ENCODE measurements at places on chromosomes 12 and 14.
A peak's percentile ranks its signal among the peaks of the same experiment; 100 is the strongest.

DNA sequence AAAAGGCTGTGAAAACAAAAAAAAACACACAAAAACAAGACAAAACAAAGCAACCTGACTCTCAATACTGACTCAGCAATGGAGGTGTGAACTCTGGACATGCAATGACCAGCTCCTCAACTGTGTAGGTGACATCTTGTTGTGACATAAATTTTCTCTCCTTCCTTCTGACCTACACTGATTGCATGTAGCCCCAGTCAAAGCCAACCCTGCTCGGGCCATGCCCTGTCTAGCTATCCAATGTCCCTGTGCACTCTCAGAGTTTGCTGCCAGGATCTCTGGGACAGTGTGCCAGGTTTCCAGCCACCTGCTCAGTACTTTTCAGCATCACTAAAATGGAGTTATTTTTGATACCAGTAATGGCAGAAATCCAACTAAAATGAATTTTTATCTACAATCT lies 18.9 kb upstream of the CRACR2A start:
- DNase-seq = no peak

GRCh38 chr12:115936997-115937916 lies 340.2 kb downstream of the MED13L start:
- no peak for DNase-seq

DNA sequence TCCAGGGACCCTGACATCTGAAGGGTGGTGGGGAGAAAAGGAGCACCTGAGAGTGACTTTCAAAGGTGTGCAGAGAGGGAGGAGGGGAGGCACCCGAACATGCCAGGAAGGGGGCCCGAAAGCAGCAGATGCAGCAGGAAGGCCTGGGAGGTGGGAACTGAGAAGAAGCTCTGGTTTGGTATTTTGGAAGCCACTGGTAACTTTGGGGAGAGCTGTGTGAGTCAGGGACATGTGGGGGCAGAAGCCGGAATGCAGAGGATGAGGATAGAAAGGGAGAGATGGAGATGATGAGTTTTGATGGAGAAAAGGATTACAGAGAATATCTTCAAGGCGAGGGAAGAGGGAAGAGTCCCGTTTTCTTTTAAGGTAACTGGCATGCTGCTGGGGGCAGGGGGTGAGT lies 50.1 kb downstream of the NRXN3 start:
- no peak for DNase-seq

DNA sequence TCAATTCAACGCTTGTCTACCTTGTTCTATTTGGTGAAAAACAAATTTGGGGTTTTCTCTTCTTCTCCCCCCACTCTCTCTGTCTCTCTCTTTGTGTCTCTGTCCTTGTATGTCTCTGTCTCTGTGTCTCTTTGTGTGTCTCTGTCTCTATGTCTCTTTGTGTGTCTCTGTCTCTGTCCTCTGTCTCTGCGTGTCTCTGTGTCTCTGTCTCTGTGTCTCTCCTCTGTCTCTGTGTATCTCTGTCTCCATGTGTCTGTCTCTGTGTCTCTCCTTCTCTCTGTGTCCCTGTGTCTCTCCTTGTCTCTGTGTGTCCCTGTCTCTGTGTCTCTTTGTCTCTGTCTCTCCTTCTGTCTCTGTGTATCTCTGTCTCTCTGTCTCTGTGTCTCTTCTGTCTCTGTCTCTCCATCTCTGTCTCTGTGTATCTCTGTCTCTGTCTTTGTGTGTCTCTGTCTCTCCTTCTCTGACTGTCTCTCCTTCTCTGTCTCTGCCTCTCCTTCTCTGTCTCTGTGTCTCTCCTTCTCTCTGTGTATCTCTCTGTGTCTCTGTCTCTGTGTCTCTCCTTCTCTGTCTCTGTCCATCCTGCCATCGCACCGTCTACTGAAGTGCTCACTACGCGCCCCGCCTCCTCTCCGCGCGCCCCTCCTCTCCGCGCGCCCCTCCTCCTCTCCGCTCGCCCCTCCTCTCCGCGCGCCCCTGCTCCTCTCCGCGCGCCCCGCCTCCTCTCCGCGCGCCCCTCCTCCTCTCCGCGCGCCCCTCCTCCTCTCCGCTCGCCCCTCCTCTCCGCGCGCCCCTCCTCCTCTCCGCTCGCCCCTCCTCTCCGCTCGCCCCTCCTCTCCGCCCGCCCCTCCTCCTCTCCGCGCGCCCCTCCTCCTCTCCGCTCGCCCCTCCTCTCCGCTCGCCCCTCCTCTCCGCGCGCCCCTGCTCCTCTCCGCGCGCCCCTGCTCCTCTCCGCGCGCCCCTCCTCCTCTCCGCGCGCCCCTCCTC lies 12.8 kb downstream of the LRCOL1 start:
- peak; percentile 15 for DNase-seq

DNA sequence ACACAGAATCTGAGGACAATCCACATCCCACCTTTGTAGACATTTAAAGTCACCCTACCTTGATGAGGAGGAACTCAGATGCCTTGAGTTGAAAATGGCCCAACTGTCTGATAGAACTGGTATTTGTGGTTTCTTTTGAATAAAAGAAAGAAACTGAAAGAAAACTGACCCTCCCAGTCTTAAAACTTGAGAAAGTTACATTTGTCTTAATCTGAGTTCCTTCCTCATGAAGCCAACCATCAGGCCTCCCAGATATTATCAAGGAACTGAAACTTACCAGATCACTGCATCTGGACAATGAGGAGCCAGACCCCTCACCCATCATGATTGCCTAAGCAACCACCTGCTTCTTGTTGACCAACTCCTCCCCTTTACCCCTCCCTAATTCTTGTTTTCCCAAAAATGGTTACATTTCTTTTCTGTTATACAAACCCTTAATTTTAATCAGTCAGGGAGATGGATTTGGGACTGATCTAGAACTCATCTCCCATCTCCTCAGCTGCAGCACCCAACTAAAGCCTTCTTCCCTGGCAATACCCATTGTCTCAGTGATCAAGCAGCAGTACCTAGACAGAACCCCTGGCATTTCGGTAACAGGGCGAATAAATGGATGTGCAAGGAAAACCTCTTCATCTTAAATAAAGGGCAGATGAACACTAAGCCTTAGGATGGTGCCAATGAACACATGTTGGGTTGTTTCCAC lies 72.0 kb upstream of the RESF1 start:
- DNase-seq = no peak

- no peak for DNase-seq
These were observed 602.8 kb downstream of the ALG10 start for GRCh38 chr12:34625116-34625515.

DNA sequence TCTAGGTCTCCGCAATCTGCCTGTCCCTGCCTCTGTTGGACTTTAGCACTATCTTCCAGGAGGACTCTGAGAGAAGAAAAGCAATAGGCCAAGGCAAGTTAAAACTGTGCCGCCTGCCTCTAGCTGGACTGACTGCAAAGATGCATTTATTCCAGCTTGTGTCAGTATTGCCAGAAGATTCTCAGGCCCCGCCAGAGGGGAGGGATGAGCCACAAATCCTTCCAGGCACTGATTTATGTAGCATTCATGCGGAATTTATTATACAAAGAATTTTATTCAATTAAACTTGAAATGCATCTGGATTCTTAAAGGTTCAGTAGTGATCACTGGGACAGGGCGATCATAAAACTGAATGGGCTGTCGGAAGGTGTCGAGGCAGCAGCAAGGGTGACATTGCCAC lies 19.8 kb downstream of the MMAB start:
- DNase-seq = no peak

- no peak for DNase-seq
These were observed 100.4 kb upstream of the PPFIA2 start for GRCh38 chr12:81859521-81859920.

GRCh38 chr12:95804291-95804690 lies 13.7 kb upstream of the NTN4 start:
- no peak for DNase-seq

DNA sequence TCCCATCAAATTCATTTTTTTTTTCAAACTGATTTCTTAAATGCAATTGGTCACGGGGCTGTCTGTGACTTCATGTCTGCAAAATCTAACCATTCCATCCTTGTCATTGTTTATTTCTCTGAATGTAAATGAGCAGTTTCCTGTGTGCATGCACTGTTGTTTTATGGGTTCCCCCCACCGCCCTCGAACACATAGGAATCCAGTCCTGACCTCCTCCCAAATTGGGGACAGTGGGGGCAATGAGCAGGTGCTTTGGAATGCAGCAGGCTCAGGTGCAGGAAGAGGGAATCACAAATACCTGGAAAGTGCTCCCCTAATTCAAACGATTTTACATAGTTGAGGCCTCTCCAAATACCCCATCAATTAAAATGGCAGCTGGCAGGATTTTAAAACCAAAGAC lies 62.6 kb upstream of the ESRRB start:
- DNase-seq = no peak

GRCh38 chr14:79663453-79663852 lies 547.9 kb downstream of the DIO2 start:
- DNase-seq = no peak

DNA sequence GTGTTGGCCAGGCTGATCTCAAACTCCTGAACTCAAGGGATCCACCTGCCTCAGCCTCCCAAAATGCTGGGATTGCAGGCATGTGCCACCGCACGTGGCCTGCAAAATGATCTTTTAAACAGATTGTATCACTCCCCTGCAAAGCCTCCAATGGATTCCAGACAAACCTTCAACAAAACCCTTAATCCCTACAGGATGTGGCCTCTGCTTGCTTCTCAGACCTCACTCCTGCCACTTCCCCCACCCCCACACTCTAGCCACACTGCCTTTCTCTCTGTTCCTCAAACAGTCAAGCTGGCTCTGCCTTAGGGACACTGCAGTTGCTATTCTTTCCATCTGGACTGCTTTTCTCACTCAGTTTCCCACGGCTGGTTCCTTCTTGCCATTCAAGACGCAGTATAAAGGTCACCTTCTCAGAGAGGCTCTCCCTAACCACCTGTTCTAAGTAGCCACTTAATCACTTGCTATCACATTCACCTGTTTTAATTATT lies 47.3 kb upstream of the TMED10 start:
- DNase-seq = no peak

DNA sequence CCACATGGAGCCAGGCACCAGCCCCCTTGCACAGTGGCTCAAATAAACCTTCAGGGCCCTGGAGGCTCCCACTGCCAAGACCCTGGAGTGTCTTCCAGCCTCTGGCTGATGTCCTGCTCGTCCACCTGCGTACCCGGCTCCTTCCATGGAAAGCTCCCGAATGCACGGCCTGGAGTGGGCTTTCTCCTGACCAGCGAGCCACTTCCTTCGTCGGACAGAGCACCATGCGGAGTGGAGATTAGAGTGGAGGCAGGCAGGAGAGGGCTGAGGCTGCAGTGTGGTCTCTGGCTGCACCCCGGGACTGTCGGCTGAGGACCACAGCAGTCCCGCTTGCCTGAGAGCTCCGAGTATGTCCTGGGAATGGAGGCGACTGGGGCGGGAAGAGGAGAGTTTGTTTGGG lies 93.7 kb upstream of the SFSWAP start:
- DNase-seq = no peak

- no peak for DNase-seq
These were observed 109.5 kb upstream of the RAP1B start for GRCh38 chr12:68501226-68501625.

- DNase-seq = no peak
These were observed 73.5 kb upstream of the VASH1 start for GRCh38 chr14:76687611-76688382.

GRCh38 chr12:84134797-84135366 lies 777.7 kb downstream of the SLC6A15 start:
- no peak for DNase-seq

DNA sequence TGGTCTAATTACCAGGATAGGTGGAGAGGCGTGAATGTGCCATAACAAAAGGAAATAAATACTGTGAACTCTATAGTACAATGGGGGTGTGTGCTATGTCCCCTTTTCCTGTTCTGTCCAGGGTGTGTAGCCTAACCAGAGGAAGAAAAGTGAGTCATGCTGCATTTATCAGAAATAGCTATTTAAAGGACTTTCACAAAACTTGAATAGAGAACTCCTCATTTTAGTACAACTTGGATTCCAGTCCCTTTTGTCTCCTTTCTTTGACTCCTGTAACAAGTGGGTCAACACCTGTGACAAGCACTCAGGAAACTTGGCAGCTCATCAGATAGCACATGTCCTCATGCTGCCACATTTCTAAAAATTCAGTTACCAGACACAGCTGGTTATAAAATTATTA lies 123.4 kb downstream of the CCDC91 start:
- DNase-seq = no peak

- no peak for DNase-seq
These were observed 105.8 kb downstream of the SPTSSA start for GRCh38 chr14:34356264-34356654.

DNA sequence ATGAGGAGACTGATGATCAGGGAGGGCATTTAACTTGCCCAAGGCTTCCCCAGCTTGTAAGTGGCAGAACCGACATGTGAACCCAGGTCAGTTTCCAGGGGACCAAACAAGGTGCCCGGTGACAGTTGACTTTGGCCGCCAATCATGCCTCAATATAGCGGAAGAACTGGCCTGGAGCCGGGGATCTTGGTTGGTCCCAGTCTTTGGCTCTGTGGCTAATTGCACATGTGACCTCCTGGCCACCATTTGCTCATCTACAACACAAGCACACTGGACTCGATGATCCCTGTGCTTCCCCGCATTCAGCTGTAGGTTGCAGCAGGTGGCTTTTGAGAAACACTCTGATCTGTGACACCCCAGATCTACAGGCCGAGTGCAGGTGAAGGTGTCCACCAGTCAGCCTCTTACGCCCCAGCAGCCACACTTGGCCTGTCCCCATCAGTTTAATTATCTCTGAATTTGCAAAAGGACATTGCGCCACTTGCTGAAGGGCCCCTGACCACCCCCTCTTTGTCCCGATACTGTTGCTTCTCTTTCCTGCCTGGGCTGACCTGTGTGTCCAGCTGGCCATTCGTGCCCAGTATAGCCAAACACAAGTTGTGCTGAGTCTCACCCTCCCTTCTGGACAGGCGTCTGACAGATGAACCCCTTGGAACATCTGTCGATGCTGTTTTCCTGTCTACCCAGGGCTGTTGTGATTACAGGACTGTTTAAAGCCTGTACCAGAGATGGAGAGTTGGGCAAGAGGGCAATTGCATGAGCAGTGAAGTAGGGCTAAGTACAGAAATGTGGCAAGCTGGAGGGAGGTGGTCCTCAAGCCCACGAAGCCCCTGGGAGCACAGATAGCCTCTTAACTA lies 14.1 kb downstream of the ACACB start:
- no peak for DNase-seq

GRCh38 chr12:83276904-83277303 lies 590.2 kb downstream of the TMTC2 start:
- DNase-seq = no peak

DNA sequence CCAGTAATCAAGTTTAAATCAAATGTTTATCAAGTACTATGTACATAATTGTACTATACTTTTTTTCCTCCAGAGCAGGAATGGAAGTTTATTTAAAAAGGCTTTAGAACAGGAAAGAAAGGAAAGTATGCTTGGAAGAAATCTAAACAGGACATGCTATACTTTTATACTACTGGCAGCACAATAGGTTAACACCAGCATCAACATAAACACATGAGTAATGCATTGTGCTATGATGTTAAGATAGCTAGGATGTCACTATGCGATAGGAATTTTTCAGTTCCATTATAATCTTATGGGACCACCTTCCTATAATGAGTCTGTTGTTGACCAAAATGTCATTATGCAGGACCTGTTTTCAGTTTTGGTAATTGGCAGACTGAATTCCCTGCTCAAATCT lies 41.5 kb upstream of the ANKS1B start:
- no peak for DNase-seq

Measured in stimulated activated CD4-positive, alpha-beta T cell treated with anti-CD3 and anti-CD28 coated beads, Interleukin-4, amount 100 ng/mL, for 24 hours (primary cell).